ENCODE measurements at places on chromosomes 2 and 18.

DNA sequence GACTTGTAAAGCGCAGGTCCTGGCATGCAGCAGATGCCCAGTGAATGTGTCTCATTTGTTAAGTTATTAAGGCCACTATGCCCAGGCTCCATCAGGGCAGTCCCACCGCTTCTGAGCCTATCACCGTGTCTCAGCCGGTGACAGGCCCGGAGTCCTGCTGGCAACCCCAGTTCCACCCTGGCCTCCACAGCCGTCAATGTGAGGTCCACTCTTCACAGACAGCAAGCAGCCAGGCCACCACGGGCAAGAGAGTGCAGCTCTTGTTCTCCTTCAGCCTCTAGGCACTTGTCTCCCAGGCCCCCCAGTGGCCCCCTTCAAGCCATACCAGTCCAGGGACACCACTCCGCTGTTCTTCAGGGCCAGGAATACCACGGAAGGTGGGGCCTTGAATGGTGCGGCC lies 22.6 kb downstream of the CFAP65 start:
- DNase-seq, result no peak

GRCh38 chr2:219561179-219562048 lies 9.9 kb downstream of the OBSL1 start:
- no peak for DNase-seq

GRCh38 chr2:239382384-239382880 lies 18.4 kb downstream of the HDAC4 start:
- no peak for DNase-seq

GRCh38 chr2:37164757-37165156 lies 8.0 kb upstream of the EIF2AK2 start:
- no peak for DNase-seq

DNA sequence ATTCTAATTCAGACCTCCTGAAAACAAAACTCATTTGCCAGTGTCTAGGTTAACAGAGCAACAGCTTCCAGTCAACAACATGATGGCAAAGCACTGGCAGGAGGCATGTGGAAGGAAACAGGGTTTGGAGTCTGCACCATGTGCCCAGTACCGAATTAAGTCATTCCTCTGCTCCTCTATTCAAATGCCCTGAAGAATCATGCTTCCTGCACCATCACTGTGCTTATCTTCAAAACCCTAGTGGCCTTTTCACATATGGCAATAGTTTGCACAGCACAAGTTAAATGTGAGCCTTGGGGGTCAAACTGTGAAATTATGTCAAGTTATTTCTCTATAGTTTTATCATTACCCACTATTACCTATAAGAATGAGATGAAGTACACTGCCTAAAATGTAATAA lies 75.4 kb upstream of the GRB14 start:
- DNase-seq, result no peak

- DNase-seq, result no peak
Measured at GRCh38 chr2:205837663-205838062, 155.4 kb downstream of the NRP2 start.

DNA sequence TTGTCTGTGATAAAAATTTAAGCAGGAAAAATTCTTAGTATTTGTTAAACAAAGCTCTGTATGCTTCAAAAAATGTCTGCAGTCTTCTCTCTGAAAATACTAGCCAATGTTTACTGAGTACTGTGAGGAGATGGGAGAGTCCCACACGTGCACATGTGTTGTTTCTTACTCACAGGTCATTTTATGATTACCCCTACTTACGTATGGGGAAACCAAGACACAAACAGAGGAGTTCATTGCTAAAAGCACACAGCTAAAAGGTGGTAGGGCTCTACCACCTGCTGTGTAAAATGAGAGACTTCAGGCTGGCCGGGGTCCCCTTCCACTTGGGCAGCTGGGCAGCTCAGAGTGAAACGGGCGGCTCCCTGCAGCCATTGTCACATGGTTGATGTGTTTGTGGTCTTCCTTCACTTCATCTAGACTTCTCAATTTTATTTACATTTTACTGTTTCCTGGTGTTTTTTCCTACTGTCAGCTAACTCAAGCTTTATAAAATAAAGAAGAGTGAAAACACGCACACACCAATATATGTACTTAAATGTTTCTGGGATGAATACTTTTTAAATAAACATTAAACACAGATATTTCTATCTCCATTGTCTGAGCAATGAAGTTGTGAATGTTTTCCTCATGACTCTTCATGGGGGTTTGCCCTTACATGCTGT lies 71.2 kb downstream of the MBP start:
- DNase-seq, result no peak

DNA sequence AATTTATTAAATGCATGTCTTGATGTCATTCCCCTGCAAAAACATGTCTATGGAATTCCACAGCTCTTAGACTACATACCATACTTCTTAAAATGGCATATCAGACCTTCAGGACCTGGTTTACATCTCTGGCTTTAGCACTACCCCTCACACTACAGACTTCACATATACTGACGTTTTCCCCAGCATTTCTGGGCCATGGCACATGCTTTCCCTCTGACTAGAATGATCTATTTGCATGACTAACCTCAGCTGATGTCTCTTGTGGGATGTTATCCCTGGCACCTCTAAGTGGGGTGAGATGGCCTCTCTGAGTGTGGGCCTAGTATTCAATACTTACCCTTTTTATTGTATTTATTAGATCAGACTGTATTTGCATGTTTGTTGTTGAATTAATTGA lies 381.6 kb downstream of the ERBB4 start:
- DNase-seq, result no peak

DNA sequence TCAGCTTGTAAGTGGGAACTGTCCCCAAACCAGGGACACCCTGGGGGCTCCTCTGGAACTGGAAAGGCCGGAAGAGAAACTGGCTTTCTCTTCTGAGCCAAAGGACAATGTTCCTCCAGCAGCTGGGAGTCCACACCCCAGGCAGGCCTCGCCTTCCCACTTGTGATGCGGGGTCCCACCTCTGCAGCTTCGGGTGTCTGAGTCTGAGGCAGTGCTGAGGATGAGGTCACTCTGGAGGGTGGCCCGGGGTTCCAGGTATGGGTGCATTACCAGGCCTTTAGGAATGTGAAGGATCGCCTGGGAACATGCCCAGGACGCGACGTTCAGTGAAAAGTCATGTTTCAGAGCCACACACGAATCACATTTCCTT lies 18.2 kb upstream of the BOK start:
- no peak for DNase-seq

GRCh38 chr2:196220671-196221070 lies 49.3 kb upstream of the STK17B start:
- DNase-seq, result no peak

DNA sequence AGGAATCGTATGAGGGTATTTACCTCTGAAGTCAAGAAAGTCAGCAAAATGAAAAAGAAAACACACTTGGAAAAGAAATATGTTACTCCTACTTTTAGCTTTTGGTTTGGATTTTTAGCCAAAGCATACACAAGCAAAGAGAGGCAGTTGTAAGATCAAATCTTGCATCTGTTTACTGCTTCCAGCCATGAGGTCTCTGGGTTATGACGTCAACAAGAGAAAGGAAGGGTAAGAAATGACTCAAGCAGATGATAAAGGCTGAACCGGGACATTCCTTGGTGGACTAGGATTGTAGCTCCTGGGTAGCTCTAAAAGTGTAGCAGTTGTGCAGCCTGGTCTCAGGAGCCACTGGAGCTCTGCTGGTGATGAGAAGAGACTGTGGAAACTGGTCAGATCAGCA lies 16.8 kb downstream of the CTNNA2 start:
- DNase-seq, result no peak

- DNase-seq, result no peak
Measured at GRCh38 chr2:162164802-162165201, 12.8 kb upstream of the GCG start.

DNA sequence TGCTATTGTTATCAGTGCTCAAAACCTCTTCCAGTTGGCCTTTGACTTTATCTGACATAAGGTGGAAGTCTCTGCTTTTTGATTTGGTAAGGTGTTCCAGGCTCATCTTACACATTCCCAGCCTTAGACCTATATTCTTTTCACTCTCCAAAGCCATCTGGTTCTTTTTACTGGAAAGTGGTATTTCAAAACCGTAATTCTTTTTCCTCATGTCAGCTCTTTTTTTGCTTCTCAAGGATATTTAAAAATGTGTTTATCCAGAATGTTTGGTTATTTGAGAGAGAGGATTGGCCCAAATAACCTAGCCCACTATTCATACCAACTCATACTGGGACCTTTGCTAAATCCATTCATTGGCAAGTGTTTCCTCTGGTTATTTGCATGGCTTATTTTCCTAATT lies 411.2 kb upstream of the PIK3C3 start:
- DNase-seq, result no peak

DNA sequence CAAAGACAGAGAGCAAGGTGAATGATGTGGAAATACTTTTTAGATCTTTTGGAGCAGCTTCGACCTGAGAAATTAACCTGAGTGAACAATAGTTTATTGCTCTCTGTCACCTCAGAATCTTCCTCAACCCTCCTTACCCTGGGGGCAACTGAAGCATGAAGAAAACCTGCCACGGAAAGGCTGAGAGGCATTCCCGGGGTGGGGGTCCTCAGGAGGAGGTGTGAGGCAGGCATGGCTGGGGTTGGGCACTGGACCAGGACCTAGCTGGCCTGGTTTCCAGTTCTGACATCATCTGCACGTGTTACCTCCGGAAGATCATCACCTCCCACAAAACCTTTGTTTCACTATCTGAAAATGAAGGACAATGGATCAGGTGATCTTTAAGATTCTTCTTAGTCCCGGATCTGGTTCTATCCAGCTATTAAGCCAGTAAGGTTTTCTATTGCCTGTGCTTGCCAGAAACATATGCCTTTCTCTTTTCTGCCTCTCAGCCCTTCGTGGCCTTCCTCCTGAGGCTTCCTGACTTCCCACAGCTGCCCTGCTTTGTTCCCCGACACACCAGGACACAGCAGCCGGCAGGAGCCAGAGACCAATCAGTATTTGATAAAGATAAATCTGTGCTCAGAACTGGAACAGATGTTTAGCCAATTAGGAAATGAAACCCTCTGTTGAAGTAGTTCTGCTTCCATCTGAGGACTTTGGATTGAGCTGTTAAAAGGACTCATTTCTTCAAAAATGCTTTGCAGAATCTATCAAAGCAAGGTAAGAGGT lies 232.5 kb downstream of the TDRD15 start:
- no peak for DNase-seq

DNA sequence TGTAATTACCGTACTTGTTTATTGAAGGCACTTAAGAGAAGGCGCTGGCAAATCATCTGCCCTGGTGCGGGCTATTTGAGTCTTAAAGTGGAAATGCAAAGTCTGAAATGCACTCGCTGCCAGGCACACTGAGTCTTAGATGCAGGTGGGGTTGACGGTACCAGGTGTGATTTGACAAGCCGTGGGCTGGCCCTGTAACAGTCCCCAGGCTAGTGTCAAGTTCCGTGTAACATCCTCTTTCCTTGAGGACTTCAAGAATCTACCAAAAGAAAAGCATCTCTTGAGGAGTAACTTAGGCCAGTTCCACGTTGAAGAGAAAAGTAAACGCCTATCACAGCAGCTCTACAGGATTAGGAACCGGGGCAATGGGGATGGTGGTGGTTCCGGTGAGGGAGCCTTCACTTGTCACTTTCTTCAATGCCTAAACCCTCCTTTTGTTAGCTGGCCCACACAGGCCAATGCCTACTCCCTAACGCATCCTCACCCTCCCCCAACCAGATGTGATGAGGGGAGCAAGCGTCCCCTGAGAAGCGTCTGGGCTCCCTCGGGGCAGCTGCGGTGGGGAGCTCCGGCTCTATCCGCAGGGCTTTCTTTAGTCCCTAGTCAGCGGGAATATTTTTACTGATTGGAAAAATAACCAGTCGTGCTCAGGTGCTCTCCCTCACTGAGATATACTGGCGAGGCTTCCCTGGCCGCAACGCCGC lies 1.5 kb upstream of the UGP2 start:
- DNase-seq, result peak; percentile 71

DNA sequence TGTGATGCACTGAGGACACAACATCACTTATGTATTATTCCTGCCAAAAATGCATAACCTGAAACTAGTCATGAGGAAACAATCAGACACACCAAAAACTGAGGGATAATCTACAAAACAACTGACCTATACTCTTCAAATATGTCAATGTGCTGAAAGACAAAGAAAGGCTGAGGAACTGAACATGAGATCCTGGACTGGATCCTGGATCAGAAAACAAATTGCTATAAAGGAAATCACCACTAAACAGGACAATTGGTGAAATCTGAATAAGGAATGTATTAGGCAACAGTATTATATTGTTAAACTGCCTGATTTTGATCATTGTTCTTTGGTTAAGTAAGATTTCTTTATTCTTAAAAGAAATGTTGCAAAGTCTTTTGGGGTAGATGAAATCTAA lies 28.8 kb downstream of the CUL3 start:
- no peak for DNase-seq

- peak; percentile 1 for DNase-seq
Measured at GRCh38 chr2:117359266-117359914, 455.1 kb upstream of the DDX18 start.

Data from NCI-H2227 treated with DMSO at 0.1 percent for 48 hours (cell line).